Occipital lobe (tissue), 3 donors: ENCODE measurements at places on chromosomes 2 and 18.

DNA sequence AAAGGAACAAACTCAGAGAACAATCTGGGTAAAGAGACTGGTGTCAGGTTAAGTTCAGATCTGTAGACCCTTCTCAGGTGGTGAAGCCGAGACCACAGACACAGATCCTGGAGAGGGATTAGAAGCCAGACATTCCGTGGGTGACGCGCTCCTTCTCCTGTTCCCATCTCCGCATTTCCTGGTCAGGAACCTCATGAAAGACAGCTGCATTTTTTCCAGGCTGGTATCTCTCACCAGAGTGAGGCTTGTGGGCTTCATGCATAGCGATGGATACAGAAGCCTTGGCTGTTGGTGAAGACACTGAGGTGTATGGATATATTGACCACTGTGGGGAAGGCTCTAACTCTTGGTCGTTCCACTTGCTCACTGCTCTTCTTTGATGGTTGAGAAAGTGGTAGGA, 152.6 kb downstream of the FAM210A start:
- DNase-seq: no peak

DNA sequence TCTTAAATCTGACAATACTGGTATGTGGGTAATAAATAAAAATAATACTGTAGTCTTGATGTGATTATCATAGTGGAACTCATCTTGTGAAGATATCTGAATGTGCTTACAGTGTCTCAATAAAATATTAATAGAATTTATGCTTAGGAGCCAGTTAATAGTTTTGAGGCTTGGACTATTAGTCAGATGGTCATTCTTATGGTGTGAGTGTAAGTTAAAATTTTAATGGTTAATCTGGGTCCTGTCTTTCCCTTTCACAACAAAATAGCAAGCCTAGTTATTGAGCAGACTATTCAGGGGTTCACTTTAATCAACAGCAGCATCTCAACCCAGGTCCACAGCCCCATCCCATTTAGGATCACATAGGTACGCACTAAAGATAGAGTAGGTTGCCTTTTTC, 138.9 kb downstream of the HAUS1 start:
- no peak for DNase-seq

- DNase-seq: no peak
Measured at GRCh38 chr2:225196579-225196978, 154.3 kb upstream of the DOCK10 start.

GRCh38 chr2:10370895-10371294, 68.2 kb downstream of the HPCAL1 start:
- no peak for DNase-seq

DNA sequence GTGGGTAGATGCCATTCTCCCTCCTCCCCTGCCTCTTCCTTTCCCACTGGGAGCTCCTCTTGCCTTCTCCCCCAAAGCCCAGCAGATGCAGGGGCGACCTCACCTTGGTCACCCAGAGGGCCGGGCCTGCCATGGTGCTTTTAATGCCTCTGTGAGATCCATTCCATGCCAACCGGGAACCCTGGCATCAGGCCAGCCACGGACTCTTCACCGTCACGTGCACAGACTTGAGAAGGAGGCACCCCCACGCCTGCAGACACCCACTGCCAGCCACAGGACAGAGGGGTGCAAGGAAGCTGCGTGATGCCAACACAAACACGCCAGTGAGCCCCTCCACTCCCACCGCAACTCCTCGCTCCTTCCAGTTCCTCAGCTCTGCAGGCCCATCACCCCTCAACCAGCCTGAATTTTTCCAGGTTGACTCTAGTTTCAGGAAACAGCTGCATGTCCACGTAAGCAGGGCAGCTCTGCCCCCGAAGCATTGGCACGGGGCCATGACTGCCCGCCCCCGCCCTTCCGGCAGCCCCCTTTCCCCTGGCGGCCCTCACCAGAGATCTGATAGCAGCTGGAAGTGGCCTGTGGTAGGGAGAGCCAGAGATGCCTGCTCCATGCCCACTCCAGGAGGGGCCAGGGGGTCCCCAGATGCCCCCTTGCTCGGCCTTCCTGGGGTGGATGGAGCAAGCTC, 50.8 kb downstream of the DNMT3A start:
- DNase-seq: no peak

- no peak for DNase-seq
Measured at GRCh38 chr2:205483095-205483494, 199.2 kb upstream of the NRP2 start.

DNA sequence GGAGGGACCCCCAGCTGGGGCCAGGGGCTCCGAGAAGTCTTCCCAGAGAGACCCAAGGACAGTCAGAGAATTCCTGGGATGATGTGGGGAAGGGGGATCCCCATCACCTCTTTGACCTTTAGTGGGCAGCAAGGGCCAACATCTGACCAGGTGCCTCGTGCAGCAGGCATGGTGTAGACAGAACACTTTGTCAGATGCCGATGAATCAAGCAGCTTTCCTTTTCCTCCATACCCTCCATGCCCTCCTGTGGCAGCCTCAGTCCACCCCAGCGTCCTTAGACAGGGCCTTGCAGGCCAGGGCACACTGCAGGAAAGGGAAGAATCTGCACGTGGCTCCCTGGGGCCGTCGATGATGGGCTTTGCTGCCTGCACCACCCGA, 26.3 kb downstream of the GPR55 start:
- no peak for DNase-seq

- no peak for DNase-seq
Measured at GRCh38 chr2:1769703-1770422, 25.5 kb upstream of the PXDN start.

GRCh38 chr2:241273210-241274020, 42.1 kb downstream of the HDLBP start:
- no peak for DNase-seq

DNA sequence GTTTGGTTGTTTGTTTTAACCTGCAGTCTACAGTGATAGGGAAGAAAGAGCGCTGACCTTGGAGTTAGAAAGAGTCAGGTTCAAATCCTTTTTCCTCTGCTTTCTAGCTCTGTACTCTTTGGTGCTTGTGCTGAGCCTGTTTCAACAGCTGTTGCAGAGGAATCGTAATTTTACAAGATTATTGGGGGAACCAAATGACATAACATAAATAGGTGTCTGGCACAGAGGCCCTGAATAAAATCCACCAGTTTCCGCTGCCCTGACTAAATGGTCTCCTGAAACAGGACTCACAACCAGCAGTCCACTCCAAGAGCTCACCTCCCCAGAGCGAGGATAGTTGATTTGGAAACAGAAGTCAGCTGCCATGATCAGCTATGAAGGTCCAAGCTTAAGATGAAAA, 125.0 kb upstream of the CDC42EP3 start:
- no peak for DNase-seq

GRCh38 chr2:164069540-164069939, 333.7 kb upstream of the FIGN start:
- no peak for DNase-seq
